ENCODE measurements at places on chromosomes 3 and 15.

DNA sequence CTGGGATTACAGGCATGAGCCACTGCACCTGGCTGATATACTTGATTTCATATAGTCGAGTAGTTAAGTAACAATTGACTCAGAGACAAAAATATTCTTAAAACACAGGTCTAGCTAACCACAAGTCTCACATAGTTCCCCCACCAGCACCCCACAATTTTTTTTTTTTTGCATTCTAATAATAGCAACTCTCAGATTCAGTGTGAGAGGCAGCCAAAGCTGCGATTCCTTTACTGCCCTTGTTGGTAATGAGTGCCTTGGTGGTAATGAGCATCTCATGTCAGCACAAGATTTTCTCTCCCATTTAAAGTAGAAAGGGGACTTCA, 72.5 kb downstream of the WWTR1 start:
- peak; percentile 32 for DNase-seq

- DNase-seq, result peak; percentile 92
Measured at GRCh38 chr15:70437882-70438451, 325.4 kb downstream of the UACA start.

- no peak for DNase-seq
Measured at GRCh38 chr15:69934607-69935006, 163.1 kb downstream of the TLE3 start.

DNA sequence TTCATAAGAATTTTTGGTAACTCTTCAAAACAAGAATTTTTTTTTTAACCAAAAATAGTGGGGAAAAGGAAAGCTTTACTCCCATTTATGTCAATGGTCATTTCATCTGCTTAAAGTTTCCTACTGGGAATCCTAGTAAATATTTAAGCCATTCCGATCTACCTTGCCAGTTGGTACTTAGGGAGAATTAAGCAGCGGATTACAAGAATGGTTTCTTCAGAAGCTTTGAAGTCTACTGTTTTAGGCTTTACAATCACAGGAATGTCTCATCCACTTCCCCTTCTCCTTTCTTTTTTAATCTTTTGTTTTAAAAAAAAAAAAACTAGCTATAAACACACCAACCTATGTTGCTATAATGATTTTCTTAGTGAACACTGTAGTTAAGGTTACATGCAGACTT, 341.4 kb upstream of the ATP11B start:
- DNase-seq, result no peak

- DNase-seq, result peak; percentile 97
Measured at GRCh38 chr3:112379020-112379690, 46.2 kb downstream of the CD200 start.

GRCh38 chr3:28012830-28013229, 228.6 kb upstream of the CMC1 start:
- no peak for DNase-seq

GRCh38 chr3:42115946-42116345, 24.8 kb downstream of the TRAK1 start:
- DNase-seq, result no peak
